ENCODE measurements at places on chromosomes 7 and 10.

GRCh38 chr10:124007773-124008145, 85.6 kb downstream of the CHST15 start:
- no peak for DNase-seq

- DNase-seq: no peak
Measured at GRCh38 chr10:88194041-88194887, 330.8 kb downstream of the PTEN start.

DNA sequence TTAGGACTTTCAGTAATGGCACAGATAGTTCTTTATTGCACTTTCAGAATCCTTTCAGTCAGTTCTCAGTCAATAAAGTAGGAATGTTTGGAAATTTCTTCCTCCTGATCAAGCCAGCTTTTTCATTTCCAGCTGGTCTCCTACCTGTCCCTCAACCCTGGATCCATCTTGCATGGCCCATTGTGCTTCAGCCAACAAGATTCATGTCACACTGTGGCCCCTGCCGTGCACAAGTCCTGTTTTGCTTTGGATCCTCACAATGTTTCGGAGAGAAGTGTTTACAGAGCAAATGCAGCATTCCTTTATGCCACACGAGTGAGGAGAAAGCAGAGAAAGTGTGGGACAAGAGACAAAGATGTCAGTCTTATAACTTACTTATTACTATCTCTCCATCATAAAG, 1694.7 kb upstream of the LRRTM3 start:
- DNase-seq: no peak

DNA sequence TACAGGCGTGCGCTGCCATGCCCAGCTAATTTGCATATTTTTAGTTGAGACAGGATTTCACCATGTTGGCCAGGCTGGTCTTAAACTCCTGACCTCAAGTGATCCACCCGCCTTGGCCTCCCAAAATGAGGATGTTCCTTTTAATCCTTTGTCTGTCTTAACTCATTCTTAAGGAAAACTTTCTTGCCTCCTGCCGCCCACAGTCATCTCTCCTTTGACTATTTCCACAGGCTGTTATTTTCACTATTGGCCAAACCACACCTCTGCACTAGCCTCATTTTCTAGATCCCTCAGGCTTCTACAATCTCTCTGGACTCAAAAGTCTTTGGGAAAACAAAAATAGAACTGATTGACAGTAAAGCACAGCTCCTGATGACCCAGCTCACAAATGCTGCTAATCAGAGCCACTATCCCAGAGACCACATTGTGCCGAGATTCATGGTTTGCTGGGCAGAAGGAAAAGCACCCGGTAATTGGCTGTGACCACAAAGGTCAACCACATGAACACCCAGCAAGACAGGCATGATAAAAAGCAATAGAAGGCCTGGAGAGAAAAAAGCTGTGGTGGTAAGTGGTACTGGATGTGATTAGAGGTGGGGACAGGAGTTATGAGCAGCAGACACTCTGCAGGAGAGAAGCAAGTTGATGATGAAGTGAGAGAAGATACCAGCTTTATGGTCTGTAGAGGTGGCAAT, 44.1 kb upstream of the ZNRF2 start:
- no peak for DNase-seq

DNA sequence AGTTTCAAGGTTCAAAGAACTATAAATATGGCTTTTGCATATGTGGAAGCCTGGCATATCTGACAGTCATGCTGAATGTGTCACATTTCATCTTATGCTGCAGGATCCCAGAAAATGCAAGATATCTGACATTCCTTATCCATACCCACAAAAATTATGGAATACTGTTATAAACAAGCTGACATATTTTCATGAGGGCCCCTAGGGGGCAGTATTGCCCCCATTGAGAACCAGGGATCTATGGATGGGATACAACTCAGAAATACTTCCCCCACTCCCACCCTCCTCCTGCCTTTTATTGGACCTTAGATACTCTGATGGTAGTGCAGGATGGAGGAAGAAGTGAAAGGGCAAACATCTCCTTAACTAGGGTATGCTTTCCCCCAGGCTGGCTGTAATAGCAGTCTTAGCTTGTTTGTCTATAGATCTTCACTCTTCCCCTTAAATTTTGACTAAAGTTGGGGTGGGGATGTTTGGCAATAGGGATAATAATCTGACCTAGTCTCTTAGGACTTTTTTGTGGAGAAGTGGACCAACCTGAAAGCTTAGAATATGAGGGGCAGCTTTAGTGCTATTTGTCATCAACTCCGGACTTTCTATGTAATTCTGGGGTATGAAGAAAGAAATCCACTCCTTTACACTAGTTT, 3.5 kb upstream of the GNGT1 start:
- DNase-seq: no peak

GRCh38 chr10:6217611-6218010, 14.9 kb downstream of the PFKFB3 start:
- no peak for DNase-seq

GRCh38 chr10:102959360-102959759, 41.3 kb downstream of the CNNM2 start:
- DNase-seq: no peak

GRCh38 chr7:106367018-106367420, 82.2 kb upstream of the NAMPT start:
- DNase-seq: no peak

GRCh38 chr7:35676211-35676610, 18.7 kb downstream of the HERPUD2 start:
- no peak for DNase-seq

DNA sequence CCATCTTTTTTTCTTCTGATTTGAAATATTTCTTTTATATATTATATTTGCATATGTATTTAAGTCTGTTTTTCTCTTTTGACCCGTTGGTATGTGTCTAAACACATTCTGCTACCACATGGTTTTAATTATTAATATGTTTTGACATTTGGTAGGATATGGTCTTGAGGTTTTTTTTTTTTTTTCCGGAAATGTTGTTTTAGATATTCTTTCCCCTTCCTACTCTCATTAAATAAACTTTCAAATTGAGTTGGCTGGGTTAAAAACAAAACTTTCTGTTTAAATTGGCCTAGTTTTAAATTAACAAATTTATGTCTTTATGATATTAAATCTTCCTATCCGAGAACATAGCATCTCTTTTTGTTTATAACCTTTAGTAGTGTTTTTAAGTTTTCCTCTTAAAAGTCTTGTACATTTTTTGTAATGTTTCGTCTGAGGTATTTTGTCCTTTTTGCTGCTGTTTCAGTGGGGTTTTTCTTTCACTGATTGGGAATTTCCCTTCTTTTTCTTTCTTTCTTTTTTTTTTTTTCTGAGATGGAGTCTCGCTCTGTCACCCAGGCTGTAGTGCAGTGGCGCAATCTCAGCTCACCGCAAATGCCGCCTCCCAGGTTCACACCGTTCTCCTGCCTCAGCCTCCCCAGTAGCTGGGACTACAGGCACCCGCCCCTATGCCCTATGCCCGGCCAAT, 25.4 kb downstream of the STAM start:
- DNase-seq: no peak

GRCh38 chr7:89618274-89618673, 536.0 kb upstream of the STEAP1 start:
- DNase-seq: no peak

DNA sequence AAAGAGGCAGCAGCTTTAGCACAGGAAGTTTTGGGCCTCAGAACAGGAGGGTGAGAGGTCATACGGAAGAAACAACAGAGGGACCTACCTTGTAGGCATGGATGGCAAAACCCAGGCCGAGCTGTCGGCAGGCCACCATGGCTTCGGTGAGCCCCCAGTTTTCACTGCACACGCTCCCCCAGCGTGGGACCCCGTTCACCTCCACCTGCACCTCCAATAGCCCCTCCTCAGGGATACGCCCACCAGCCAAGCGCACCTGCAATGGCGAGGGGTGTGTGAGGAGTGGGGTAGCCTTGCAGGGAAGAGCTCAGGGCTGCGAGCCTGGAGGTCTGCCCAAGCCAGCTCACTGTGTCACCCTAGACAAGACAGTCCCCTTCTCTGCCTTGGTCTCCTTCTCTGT, 11.3 kb downstream of the LOXL4 start:
- DNase-seq: no peak

DNA sequence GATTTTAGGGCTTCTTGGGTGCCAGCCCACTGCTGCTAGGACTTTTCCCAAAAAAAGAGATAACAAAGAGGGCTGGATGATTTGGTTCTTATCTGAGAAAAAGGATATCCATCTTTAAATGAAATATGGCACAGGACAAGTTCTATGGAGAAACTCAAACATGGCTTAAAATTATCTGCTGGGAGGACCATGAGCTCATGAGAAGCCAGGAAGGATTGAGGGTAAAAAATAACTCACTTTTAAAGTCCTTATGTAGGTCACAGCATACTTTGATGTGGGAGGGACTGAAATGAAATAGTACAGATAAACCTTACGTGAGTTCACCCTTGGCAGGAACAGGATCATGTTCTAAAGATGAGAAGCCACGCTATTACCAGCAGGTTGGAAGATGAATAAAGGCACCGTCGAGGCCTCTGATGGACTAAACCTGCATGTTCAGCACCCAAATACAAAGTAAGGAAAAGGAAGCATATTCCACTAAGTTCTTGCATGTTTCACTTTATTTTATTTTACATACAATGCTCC, 369.2 kb upstream of the KLF6 start:
- DNase-seq: no peak

DNA sequence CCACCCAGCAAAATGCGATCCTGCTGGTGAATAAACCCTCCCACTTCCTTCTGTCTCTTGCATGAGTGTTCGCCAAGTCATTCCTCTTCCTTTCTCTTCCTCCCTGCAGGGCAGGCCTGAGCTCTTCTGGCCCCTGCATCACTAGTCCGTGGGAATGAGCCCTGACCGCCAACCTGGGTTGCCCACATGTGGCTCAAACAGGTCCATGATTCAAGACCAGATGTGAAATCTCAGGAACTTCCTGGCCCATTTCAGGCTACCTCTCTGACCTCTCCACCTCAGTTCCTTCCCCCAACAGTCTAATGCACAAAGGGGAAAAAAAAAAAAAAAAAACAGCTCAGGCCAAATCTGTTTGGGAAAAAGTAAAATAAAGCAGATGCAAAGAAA, 5.4 kb upstream of the YWHAG start:
- no peak for DNase-seq

- no peak for DNase-seq
Measured at GRCh38 chr10:12470719-12471118, 121.4 kb downstream of the CAMK1D start.
